ENCODE measurements at places on chromosomes 3 and 15. TPM values are rescaled to one million over a fixed set of nuclear protein-coding genes. Genes with fewer than 3 reads are reported as not detected.
A peak's percentile ranks its signal among the peaks of the same experiment; 100 is the strongest.

GRCh38 chr3:129971351-129972052 is 3.0 kb upstream of the TRH start:
- no peak overlapping the region for H3K27ac ChIP-seq
- H3K4me3 ChIP-seq, result peak overlapping the region; percentile 34
- no peaks in the 10 kb centered on the region for H3K36me3 ChIP-seq
- peaks cover 99% of the 10 kb centered on the region for H3K27me3 ChIP-seq
- peaks cover 12% of the 10 kb centered on the region for H3K4me1 ChIP-seq
- peak; percentile 81 for DNase-seq

DNA sequence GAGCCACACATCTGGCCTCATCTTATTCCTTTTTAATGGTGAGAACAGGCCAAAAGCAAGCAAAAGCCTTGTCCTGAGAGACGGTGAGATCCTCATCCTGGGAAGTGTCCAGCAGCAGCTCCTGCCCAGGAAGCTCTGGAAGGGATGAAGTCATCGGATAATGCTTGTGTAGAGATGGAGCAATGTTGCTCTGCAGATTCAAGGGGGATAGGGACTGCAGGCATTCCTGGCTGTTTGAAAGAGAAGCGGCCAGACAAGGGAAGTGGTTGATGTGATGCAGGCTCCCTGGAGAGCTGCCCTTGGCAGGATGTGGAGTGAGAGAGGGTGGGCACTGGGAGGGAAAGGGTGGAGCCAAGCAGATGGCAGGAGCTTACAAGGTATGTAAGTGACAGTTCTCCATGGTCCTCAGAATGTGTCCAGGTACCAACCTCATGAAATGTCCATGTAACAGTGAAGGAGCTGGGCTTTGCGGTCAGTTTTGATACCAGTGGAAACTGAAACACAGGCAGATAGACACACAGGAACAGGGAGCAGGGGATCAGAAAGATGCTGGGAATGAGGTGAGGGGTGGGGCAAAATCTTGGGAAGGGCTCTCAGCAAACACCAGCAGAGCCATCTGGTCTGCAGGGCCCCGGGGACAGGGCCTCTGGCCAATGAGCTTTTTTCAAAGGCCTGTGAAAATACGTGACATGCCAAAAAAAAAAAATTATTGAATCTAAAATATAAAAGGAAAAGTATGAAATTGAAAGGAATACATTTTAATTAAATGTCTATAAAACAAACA is 32.2 kb upstream of the LACTB start:
- H3K27me3 ChIP-seq, result no peaks in the 10 kb centered on the region
- peaks cover 43% of the 10 kb centered on the region for H3K4me1 ChIP-seq
- peak; percentile 70 for DNase-seq
- peak overlapping the region; percentile 93 for H3K27ac ChIP-seq

The SLC12A1 gene
- total RNA-seq, result 0.19 TPM

GRCh38 chr15:67163180-67163579 is 91.3 kb downstream of the AAGAB start:
- H3K36me3 ChIP-seq, result no peaks in the 10 kb centered on the region
- H3K27me3 ChIP-seq, result no peaks in the 10 kb centered on the region
- no peak for DNase-seq
- H3K4me3 ChIP-seq, result no peak overlapping the region

The GOLGA6D gene
- total RNA-seq, result 2.1 TPM

DNA sequence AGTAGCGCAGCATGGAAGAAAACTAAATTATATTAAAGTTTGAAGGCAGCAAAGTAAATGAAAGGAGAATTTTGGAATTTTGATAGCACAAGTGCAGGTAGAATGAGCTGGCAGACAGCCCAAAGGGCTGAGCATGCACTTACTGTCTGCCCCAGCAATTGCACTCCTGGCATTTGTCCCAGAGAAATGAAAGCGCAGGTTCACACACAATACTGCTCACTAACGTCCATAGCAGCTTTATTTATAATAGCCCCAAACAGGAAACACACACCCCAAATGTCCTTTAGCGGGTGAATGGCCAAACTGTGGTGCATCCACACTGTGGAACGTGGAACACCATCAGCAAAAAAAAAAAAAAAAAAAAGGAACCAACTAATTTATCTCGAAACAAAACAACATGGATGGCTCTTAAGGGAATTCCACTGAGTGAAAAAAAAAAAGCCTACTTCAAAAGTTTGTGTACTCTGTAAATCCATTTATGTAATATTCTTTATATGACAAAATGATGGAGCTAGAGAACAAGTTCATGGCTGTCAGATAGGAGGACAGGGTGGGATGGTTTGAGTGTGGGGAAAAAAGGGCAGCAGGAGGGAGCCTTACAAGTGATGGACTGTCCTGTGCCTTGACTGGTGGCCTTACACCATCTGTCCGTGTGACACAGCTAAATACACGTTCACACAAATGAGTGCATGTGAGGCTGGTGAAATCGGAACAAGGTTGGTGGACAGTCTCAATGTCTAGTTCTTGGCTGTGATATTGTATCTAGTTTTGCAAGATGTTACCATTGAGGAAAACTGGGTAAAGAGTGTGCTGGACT is 6.0 kb upstream of the TM2D3 start:
- H3K27ac ChIP-seq, result no peak overlapping the region
- DNase-seq, result no peak
- no peaks in the 10 kb centered on the region for H3K36me3 ChIP-seq
- no peaks in the 10 kb centered on the region for H3K4me1 ChIP-seq
- peaks cover 5% of the 10 kb centered on the region for H3K27me3 ChIP-seq

The MYO1E gene
- 131 TPM for total RNA-seq

The CHRFAM7A gene
- 2.5 TPM for total RNA-seq

The GNB4 gene
- total RNA-seq, result 28.4 TPM

DNA sequence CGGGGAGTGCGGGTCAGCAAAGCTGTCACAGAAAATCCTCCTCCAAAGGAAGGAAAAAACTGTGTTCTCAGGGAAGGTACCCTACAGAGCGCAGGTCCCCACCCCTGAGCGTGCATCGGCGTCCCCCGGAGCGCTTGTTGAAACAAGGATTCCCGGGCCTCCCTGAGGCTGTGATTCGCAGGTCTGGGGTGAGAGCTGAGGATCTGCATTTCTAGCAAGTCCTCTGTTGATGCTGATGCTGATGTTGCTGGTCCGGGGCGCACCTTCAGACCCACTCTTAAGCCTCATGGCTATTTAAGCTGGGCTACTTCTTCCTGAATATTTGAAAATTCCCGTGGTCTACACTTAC is 226.2 kb upstream of the IGF1R start:
- H3K4me1 ChIP-seq, result peaks cover 7% of the 10 kb centered on the region
- DNase-seq, result no peak
- no peaks in the 10 kb centered on the region for H3K36me3 ChIP-seq
- H3K27ac ChIP-seq, result no peak overlapping the region
- peaks cover 39% of the 10 kb centered on the region for H3K27me3 ChIP-seq

GRCh38 chr15:67087507-67088172 is 22.2 kb downstream of the SMAD3 start:
- DNase-seq, result no peak
- peaks cover 34% of the 10 kb centered on the region for H3K4me1 ChIP-seq
- H3K4me3 ChIP-seq, result no peak overlapping the region
- no peaks in the 10 kb centered on the region for H3K36me3 ChIP-seq
- no peak overlapping the region for H3K27ac ChIP-seq
- no peaks in the 10 kb centered on the region for H3K27me3 ChIP-seq

The APEH gene
- 202 TPM for total RNA-seq

- no peaks in the 10 kb centered on the region for H3K27me3 ChIP-seq
- H3K4me1 ChIP-seq, result peaks cover 18% of the 10 kb centered on the region
- DNase-seq, result peak; percentile 22
- H3K27ac ChIP-seq, result no peak overlapping the region
- no peak overlapping the region for H3K4me3 ChIP-seq
Measured at GRCh38 chr3:150737874-150738679, 24.9 kb downstream of the SIAH2 start.

- no peaks in the 10 kb centered on the region for H3K27me3 ChIP-seq
- 0 out of 2 replicates have a peak overlapping the region, but pooled peaks have one; percentile 39 for H3K27ac ChIP-seq
- peak; percentile 51 for DNase-seq
- H3K4me1 ChIP-seq, result no peaks in the 10 kb centered on the region
Measured at GRCh38 chr3:53230041-53230621, 25.7 kb downstream of the TKT start.

DNA sequence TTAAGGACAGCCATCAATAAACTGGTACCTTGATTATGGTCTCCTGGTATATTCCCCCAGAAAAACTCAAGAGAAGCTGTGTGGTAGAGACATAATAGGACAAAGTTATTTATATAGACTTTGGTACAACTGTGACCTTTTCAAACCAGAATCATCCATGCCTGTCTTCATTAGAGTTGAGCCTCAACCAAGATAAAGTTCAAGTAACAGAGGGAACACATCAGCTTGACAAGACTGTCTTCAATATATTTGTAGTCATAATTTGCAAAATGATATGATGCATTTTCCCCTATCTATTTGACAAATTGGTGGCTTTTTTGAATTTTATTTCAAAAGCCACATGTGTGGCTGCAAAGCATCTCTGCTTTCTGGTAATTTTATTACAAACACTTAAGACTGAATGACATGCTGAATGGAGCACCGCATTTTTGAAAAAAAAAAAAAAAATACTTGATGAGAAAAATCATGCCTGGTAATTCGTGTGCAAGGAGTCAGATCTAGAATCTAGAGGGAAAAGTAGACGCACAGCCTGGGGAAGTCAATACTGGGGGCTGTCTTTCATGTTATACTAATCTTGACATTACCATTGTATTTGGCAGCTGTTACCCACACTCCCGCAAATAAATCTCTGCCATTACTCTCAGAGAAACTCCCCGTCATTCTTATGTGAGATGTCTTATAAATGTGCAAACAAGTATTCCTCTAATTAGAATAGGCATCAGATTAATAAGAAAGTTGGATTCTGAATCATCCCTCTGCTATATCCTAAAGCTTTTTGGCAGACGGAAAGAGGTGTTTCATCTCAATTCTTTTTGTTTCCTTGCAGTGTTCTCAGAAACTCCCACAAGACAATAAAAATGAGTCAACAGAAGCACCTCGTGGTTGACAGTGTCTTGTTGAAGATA is 554.8 kb upstream of the CBLB start:
- H3K36me3 ChIP-seq, result no peaks in the 10 kb centered on the region
- H3K4me3 ChIP-seq, result no peak overlapping the region
- no peak for DNase-seq
- H3K27me3 ChIP-seq, result no peaks in the 10 kb centered on the region

- no peaks in the 10 kb centered on the region for H3K36me3 ChIP-seq
- no peak overlapping the region for H3K27ac ChIP-seq
- DNase-seq, result no peak
- no peaks in the 10 kb centered on the region for H3K27me3 ChIP-seq
Measured at GRCh38 chr3:17836919-17837318, 94.5 kb upstream of the TBC1D5 start.

- H3K36me3 ChIP-seq, result no peaks in the 10 kb centered on the region
- no peaks in the 10 kb centered on the region for H3K27me3 ChIP-seq
Measured at GRCh38 chr3:53739966-53740365, 106.3 kb downstream of the CHDH start.

DNA sequence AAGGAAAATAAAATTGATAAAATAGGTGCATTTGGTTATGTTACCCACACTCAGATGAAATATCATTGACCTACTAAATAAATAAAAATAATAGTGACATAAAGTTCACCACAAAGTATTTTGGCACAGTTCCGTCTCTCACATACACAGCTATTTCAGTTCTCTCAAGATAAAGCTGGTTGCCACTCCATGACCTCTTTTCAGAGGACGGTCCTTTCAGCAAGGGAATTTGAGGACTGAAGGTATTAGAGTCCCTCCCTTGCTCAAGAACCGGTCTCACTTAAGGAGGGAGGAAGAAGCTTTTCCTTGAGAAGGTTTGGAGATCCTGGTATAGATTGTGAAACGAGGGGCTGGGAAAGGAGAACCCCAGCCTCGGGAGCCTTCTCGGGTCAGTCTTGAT is 285.5 kb upstream of the CFAP20DC start:
- no peak for DNase-seq
- no peak overlapping the region for H3K27ac ChIP-seq
- no peaks in the 10 kb centered on the region for H3K4me1 ChIP-seq

- no peak overlapping the region for H3K27ac ChIP-seq
- DNase-seq, result no peak
- H3K36me3 ChIP-seq, result no peaks in the 10 kb centered on the region
Measured at GRCh38 chr15:29681166-29681845, 141.0 kb downstream of the TJP1 start.

Measured in GM23338 (cell line).